ENCODE measurements at places on chromosomes 3 and 15.

GRCh38 chr15:89349206-89349558 is 14.6 kb upstream of the POLG start:
- DNase-seq, result no peak

GRCh38 chr15:30872341-30872748 is 31.4 kb upstream of the FAN1 start:
- no peak for DNase-seq

DNA sequence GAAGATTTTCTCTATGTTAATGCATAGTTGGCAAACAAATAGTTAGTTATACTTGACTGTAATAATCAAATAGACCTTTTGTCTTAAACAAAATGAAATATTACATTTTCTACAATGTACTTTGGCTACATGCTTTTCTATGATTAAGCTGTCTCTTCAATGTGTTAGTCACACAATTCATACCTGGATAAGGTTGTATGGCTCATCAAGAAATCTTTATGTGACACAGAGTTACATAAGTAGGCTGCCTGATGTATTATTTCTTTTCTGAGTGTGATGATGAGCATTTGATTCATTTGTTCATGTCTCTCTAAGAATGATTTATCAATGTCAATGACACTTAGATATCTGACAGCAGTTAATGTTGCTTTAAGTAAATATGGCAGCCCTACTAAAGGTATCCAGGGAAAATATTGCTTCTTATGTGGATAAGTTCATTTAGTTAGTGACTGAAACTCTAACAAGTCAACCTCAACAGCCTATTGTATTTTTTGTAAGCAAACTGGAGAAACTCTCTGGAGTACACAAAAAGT is 157.4 kb upstream of the SOX2 start:
- DNase-seq, result no peak

GRCh38 chr3:82957696-82958095 is 1196.3 kb upstream of the GBE1 start:
- no peak for DNase-seq

- no peak for DNase-seq
Observed at GRCh38 chr3:155185631-155186071, 105.5 kb downstream of the MME start.

- no peak for DNase-seq
Observed at GRCh38 chr15:43887901-43888300, 61.1 kb downstream of the WDR76 start.

All from CD4-positive, alpha-beta T cell treated with Interleukin-17A for 1 hour (primary cell).